ENCODE measurements at places on chromosomes 11 and 22.

DNA sequence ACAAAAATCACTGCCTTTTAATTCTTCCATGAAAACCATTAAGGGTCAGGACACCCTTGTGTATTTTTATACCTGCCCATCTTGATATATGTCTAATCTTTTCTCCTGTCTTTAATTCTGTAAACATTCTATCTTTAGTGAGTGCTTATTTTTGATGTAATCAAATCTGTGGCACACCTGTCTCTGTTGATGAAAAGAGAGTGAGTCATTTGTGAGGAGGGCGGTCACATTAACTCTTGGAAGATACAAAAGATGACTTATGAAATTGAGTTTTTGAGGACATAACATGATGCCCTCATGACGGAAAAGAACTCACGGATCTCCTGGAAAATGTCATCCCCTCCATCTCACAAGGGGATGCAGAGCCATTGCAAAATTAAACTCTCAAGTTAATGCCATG lies 206.5 kb upstream of the PGR start:
- no peak for DNase-seq

DNA sequence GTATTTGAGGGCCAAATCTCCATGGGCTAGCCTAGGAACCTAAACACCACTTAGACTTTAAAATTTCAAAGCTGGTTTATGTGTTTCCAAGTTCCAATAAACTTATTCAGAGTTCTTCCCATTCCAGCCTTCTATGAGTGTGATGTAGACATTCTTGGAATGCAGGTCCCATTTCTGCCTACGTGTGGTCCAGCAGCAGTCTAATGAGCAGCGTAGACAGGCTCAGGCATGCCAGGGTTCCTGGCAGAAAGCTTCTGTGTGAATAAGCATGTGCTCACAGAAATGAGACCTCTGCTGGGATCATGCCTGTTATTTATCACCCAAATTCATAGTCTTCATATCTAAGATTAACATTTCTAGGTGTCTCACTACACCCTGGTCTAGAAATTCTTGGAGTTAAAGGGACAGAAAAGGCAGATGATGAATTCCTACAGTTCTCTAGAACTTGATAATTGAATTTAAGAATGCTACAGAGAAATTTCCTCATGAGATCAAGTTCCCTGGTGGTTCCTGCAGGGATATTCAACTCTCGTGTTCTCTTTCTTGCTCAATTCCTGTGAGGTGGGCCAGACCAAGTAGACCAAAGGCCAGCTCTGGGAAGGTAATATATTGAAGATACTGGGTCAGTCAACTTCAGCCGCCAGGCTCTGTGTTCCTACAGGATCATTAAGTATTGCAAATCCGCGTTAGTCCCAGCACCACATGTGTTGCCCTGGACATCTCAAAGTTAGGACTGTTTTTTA lies 17.6 kb downstream of the RNF185 start:
- DNase-seq, result peak; percentile 91

- no peak for DNase-seq
Observed at GRCh38 chr11:794766-795633, 3.1 kb downstream of the SLC25A22 start.

- DNase-seq, result no peak
Observed at GRCh38 chr11:61697078-61697502, 16.9 kb downstream of the DAGLA start.

- no peak for DNase-seq
Observed at GRCh38 chr22:37107816-37108621, 1.5 kb downstream of the TMPRSS6 start.

DNA sequence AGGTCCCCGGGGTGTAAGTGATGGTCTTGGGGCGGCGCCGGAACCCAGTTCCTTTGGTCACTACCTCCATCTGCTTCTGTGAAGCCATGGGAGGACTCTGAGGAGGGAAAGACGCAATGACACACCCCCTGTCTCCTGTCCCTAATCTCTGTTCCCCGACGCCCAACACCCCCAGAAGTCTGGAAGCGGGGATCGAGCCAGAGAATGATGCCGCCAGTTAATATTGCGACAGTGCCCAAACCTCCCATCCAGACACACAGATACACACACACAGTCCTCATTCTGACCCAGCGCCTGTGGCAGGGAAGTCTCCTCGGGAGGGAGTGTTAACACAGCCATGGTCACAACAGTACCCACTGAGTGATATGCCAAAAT lies 352 bp downstream of the C22orf23 start:
- DNase-seq, result peak; percentile 48

DNA sequence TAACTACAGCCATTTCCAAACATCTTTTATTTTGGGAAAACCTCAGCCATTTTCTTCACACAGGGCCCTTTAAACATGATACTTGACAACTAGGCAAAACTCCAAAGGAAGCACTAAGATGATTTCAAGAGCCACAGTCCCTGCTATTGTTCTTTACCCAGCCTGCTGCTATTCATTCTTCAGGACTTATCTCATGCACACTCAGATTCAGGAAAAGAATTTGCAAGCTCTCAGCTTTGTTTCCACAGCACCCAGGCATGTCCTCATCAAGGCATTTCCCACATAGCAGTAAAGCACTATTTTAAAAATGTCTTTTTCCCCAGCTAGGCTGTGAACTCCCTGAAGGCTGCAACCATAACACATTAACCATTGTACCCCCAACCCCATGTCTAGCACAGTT lies 609.3 kb upstream of the CCDC90B start:
- no peak for DNase-seq

GRCh38 chr11:134901955-134902918 lies 490.2 kb upstream of the B3GAT1 start:
- no peak for DNase-seq

DNA sequence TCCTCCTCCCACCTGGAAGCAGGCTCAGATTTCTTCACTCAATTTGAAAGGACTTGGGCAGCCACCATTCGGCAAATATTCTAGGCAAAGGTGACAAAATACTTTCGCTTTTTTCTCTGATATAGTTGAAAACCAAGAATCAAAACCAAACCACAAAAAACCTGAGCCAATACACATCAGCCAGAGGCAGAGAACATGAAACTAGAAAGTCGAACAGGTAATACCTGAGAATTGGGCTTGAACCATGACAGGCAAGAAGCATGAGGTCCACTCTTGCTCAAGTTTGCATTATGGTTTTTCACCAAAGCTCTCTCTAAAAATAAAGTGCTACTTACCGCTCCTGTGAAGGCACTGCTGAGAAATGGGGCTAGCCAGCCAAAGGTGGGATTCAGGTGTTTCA lies 26.2 kb upstream of the LDLRAD3 start:
- DNase-seq, result no peak

DNA sequence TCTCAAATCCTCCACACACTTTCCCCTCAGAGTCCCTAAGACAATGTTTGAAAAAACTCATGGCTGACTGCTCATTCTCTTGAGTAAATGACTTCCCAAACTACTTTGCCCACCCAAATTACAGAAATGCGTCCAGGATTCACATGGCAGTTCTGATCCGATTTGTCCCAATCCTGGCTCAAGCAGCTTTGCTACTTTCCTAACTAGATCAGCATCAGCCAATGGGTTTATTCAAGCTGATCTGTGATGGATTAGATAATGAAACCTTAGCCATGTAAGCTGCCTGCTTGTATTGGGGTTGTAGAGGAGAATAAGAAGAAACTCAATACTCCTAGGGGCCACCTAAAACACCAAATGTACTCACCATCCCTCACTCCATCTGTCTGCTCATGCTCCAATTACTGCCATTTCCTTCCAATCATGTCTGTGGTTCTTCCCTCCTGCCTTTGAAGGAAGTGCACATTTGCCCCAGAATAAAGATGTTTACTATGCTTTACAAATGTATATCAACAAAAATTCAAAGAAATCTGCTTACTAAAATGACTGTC lies 6.9 kb downstream of the RBFOX2 start:
- no peak for DNase-seq

DNA sequence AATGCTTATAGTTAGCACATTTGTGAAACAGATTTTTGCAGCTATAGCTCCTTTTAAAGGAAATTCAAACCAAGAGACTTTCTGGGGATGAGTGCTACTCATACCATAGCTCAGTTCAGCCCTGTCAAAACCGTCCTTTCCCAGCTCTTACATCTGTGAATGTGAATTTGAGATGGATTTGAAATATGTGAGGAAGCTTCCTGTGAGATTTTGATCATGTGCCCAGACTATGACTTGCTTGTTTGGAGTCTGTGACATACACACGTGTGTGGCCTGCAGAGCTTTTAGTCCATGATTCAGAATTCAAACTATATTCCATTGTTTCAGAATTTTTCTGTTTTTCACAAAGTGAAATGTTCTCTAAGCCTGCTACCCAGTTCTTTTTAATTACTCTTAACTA lies 4.4 kb upstream of the MMP1 start:
- DNase-seq, result peak; percentile 83

- no peak for DNase-seq
Observed at GRCh38 chr11:38304926-38305325, 1706.9 kb upstream of the RAG2 start.

DNA sequence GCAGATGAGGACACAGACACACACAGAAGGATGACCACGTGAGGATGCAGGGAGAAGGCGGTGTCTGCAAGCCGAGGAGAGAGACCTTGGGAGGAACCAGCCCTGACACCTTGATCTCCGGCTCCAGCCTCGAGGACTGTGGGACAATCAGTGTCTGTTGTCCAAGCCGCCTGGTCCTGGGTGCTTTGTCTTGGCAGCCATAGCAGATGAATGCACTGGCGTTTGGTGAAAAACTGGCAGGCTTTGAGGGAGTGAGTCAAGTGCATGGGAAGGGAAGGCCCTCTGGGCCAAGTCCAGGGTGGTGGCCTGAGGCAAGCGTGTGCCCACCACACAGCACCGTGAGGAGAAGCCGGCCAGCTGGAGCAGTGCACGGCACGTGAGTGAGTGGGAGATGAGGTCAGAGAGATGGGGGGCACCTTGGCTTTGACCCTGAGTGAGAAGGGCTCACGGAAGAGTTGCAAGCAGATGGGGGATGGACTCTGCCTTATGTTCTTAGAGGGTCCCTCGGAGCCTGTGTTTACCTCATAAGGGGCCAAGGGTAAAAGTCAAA lies 12.4 kb upstream of the BRSK2 start:
- DNase-seq, result no peak

DNA sequence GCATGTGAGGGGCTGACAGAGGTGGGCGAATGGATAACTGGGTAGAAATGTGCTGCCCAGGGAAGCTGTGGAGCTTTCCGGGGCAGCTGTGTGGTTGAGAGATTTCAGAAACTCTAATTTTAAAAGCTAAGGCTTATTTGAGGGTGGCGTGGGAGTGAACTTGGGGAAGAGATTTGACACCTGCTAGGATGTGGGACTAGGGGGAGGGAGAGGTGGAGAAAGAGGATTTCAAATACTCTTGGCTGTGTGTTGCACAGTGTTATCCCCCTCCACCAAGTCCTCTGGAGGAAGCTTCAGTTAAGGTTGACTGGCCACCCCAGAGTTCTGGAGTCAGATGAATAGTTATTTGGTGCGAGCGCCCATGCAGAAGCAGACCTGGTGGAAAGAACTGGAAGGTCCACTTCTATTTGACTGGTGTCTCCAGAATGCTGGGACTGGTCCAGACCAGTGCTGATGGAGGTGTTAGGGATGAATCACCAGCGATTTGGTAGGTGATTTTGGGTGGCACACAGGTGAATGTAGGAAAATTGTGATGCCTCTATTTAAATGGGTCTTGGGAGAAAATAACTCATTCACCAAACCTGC lies 72.8 kb upstream of the ALX4 start:
- DNase-seq, result no peak

DNA sequence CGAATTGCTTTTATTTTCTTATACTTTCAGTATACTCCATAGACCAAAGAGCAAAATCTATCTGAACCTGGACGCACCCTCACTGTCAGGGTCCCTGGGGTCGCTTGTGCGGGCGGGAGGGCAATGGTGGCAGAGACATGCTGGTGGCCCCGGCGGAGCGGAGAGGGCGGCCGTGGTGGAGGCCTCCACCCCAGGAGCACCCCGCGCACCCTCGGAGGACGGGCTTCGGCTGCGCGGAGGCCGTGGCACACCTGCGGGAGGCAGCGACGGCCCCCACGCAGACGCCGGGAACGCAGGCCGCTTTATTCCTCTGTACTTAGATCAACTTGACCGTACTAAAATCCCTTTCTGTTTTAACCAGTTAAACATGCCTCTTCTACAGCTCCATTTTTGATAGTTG lies 1077.4 kb downstream of the BRD1 start:
- DNase-seq, result no peak

DNA sequence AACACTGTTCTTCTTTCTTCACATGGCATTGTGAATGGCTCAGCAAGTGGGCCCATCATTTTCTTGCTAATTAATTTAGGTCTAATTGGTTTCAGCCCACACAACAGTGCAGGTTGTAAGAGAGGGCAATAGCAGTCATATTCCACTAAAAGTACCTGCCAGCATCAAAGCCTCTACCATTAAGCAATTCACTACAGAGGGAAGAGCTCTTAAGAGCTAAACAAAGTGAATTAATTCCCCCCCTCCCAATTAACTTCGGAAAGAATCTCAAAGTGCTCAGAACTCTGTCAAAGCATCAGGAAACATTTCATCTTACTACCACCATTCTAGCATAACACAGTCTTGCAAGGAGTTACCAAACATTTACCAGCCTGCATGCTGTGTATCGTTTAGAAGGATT lies 133.9 kb upstream of the UBASH3B start:
- DNase-seq, result no peak

- DNase-seq, result no peak
Observed at GRCh38 chr11:77151804-77152509, 23.9 kb downstream of the MYO7A start.

GRCh38 chr11:132058211-132058772 lies 687.9 kb downstream of the NTM start:
- peak; percentile 31 for DNase-seq

DNA sequence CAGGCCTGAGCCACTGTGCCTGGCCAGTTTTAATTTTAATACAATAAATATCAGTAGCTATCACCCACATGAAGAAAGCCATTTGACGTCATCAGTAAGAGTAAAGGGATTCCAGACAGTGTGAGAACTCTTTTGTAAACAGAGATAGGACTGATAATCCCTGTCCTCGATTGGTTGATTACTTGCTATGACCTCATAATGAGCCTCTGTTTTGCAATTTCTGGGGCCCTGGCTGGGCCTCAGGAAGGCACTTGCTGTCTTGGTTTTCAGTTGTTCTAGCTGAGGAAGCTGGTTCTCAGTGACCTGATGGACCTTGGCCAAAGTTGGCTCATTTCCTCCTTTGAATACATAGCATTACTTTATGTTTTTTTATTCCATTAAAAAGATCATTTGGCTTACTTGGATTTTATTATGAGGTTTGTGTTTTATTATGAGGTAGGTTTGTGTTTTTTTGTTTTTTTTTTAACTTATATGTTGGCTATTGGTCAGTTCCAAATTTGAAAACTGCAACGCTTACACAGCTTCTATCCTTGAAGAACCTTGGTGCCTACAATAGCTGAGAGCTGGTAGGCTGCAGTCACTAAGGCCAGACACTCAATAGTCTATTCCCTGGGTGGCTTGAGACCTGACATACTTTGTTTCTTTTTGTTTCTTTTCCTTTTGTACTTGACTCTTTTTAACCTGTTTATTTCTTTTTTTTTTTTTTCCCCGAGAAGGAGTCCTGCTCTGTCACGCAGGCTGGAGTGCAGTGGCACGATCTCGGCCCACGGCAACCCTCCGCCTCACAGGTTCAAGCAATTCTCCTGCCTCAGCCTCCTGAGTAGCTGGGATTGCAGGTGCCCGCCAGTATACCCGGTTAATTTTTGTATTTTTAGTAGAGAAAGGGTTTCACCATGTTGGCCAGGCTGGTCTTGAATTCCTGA lies 20.0 kb downstream of the MARK2 start:
- DNase-seq, result no peak

Measured in AG08395 (cell line).